ENCODE measurements at places on chromosomes 12 and 14.

DNA sequence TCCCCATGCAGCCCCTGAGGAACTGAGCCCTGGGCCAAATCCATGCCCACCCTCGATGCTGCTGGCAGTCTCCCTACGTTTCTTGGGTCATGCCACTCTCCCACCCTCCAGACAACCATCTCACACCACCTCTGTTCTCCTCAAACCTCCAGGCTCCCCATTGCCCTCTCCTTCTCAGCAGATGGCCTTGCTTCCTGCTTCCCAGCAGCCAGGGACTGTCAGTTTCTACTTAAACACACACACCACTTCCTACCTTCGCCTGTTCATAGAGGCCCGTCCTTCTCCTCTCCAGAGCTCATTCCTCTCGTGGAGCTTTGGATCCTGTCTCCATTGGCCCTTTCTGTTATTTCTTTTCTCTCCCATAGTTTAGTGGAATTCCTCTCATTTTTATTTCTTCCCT lies 27.1 kb downstream of the ZNF664 start:
- DNase-seq: no peak

DNA sequence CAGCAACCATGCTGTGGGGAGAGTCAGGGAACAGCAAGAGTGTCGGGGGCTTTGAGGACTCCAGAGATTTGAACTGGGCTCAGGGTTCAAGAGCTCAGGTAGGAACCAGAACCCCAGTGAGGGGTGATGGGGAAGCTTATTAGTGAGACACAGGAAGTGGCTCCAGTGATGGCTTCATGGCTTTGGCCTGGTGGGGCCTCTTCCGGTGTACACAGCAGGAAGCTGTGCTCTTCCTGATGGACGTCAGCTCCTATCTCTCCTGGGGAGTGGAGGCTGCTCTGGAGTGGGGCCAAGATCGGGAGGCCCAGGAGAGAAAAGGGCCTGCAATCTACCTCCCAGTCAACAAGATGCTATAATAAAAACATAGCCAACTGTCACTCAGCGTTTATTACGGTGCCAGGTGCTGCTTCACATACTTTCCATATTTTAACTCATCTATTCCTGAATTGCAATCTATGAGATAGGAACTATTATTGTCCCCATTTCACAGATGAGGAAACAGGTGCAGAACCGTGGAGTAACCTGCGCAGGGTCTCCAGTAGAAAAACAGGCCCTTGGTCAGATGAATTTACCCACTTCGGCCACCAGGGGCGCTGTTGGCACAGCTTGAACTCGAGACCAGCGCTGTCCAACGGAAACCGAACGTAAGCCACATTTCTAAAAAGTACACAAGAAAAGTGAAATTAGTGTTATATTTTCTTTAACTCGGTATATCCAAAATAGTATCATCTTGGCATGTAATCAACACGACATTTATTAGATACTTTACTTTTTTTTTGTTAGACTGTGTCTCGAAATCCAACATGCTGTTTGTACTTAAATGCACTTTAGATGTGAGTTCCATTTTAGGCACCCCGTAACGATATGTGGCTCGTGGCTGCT lies 63.6 kb upstream of the DLK1 start:
- no peak for DNase-seq

GRCh38 chr14:50961605-50962221 lies 17.4 kb upstream of the PYGL start:
- DNase-seq: peak; percentile 90

- no peak for DNase-seq
Observed at GRCh38 chr14:23613242-23614070, 22.7 kb upstream of the DHRS2 start.

- no peak for DNase-seq
Observed at GRCh38 chr14:81811705-81812269, 278.1 kb upstream of the SEL1L start.

GRCh38 chr14:81408595-81408994 lies 8.5 kb upstream of the STON2 start:
- no peak for DNase-seq

DNA sequence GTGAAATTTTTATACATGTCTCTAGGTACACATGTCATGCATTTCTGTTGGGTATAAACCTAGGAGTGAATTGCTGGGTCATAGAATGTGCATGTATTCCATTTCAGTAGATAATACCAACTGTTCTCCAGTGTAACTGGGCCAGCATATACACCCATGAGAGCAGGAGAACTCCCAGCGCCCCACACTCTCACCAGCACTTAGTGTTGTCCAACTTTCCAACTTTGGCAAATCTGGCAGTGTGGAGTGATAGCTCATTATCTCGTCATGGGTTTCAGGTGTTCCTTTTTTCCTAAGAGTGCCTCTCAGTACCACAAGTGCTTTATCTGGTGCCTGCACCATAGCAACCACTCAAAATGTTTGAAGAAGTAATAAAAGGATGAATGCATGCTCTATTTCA lies 40.1 kb downstream of the NGB start:
- no peak for DNase-seq

DNA sequence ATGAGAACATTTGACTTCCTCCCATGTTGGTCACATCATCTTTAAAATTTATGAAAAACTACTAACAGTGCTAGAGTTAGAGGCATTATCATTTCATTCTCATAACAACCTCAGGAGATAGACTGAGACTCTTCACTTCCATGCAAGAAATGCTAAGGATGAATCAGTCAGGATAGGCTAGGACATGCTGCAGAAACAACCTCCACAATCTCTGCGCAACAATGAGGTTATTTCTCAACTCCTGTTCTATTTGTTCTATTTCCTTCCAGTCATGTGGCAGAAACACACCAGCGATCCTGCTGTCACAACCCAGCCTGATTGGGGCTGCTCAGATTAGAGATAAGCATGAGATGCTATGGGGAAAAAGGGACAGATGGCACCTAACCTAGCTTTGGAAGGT lies 49.0 kb upstream of the TMEM263 start:
- DNase-seq: no peak

- DNase-seq: no peak
Observed at GRCh38 chr12:2690348-2691005, 104.3 kb upstream of the FKBP4 start.

- DNase-seq: no peak
Observed at GRCh38 chr12:4762773-4763172, 42.6 kb downstream of the GALNT8 start.

DNA sequence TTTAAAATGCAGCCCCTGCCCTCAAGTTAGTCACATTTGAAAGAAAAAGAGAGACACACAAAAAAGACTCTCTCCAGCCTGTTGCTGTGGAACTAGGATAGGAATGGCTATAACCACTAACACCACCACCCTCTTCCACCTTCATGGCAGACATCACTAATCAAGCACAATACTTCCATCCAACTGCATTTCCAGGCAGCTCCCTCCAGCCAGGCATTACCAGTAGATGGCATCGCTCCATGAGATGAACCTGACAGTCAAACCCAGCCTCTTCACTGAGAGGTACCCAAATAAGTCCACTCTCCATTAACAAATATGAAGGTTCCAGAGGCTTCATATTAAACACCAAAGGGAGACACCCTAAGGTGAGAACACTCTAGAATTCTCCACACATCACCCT lies 24.4 kb downstream of the SLC8B1 start:
- DNase-seq: no peak

GRCh38 chr12:24139035-24139434 lies 189.6 kb upstream of the SOX5 start:
- DNase-seq: no peak

DNA sequence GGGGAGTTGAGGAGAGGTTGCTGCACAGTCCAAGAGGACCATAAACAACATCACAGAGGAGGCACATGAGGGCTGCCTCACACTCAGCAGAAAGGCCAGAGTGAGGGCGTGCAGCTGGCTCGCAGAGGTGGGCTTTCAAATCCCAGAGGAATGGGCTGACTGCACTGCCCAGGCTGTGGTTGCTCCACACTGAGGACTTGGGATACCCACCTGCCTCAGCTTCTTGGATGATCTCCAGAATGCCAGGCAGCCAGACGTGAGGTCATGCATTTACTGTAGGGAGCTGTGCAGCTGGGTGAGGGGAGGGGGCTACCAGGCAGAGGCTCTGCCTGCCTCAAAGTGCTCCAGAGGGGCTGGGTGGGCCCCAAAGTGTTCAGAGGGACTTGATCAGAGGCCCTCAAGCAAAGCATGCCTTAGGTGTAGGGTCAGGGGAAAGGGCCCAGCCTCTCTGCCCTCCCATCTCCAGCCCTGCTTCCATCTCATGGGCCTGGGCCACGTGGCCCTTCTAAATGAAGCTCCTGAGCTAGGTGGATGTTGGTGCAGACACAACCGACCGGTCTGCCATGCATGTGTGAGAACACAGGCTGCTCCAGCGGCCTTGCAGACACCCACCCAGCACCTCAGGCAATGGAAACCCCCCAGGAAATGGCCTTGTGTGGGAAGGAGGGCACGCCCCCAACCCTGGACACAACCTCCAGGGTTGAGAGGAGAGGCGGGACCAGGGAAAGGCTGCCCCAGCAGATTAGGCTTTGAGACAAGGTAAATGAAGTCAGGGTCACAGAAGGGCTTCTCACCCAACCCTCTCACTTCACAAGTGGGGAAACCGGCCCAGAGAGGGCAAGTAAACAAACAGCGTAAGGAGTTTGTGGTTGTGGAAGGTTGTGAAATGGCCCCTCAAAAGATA lies 90.8 kb downstream of the NTF3 start:
- no peak for DNase-seq

DNA sequence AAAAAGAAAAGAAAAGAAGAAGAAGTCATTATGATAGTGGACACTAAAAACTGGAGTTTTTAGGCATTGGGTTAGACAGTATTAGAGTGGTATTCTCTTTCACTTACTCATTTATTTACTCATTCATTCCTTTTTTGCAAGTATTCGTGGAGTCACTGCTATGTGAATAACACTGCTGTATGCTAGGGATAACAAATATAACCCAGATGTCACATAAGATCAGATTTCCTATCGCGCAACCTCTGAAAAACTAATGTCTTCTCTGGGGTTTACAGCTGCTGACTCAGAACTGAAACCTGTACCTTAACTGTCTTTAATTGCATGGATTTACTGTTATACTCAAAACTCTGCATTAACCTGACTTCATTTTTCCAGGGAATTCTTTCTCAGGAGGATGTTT lies 353.7 kb downstream of the LRIG3 start:
- DNase-seq: peak; percentile 2

GRCh38 chr12:54019091-54019811 lies 9.0 kb upstream of the HOXC6 start:
- no peak for DNase-seq

DNA sequence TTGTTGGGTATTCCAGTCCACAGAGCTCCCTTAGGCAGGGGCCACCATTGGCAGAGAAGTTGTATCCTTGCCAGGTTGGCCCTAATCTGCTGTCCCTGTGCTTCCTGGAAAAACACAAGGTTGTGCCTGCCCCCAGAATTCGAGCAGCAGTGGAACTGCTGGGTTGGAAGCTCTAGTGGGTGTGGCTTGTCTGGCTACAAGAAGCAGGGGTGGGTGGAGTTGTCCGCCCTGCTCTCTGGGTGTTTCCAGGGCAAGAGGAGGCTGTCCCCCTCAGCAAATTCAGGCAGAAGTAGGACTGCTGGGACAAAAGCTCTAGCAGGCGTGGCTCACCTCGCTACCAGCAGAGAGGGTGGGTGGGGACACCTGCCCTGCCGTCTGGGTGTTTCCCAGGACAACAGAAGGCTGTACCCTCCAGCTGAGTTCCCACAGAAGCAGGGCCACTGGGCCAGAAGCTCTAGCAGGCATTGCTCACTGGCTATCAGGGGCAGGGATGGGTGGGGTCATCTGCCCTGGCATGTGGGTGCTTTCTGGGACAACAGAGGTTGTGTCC lies 72.8 kb upstream of the NPAS3 start:
- DNase-seq: no peak

DNA sequence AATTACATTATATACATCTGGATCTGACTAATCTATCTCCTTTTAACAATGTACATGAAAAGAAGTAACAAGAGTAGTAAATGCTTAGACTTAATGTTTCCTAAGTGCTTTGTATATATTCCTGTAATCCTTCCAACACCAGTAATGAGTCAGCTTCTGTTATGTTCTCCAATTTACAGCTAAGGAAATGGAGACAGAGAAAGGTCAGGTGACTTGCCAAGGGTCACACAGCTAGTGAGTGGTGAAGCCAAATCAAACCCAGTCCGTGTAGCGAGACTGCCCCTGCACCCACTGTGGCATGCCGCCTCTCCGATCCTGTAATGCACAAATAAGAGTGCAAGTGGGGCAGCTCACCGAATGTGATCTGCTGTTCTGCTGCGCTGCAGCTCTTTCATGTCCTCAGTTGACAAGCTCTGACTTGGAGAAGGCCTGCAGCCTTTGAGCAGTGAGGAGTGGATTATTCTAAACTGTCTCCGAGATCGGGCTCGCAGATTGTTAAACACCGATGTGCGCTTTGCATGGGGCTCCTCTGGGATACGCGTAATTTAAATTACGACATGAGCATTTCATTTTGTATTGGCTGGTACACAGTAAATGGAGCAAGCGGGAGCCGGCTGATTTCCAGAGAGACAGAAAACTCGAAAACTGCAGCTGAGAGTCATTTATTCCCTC lies 65.1 kb upstream of the KTN1 start:
- peak; percentile 38 for DNase-seq

DNA sequence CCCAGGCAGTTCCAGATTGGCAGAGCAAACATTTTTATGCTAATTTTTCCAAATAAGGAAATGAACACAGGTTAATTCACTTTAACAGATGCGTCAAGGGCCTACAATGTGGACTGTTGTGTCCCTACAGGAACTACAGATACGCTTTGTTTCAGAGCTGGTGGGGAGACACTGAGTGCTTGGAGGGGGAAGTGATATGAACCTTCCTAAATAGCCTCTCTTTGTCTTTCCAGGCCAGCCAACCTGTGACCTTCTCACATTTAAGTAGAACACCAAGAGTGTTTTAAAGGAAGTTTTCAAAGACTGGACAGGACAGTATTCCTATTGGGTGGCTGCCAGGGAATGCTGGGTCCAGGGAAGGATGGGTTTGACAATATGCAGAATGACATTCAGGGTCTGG lies 141.3 kb downstream of the ZNF664 start:
- no peak for DNase-seq

- no peak for DNase-seq
Observed at GRCh38 chr12:104865080-104865479, 93.0 kb downstream of the SLC41A2 start.

DNA sequence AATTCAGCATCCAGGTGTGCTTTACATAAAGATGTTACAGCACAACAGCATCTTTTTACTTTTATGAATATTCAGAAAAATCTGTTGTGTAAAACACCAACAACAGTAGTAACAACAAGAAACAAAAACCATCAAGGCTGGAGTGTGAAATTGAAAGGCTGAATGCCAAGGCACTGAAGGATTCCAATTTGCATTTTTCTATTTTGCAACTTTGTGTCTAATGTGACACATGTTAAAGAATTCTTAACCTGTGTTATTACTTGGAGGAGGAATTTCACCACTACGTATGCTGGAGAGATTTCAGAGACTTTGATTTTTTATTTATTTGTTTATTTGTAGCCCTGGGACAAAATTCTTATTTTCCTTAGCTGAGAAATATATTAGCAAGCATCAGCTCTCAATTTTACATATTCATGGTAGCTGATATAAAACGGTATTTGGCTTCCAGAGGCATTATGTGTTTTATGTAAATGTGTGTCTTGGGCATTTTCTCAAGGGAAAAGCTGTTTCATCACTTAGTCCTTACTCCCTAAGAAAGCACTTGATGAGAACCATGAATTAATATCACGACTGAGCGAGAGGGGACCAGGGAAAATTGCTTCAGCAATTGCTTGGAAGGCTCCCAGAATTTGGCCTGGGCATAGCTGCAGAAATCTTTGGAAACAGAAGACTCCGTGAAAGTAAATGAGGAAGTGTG lies 475.4 kb downstream of the TMEM132D start:
- no peak for DNase-seq

- DNase-seq: no peak
Observed at GRCh38 chr12:66047411-66048021, 83.0 kb downstream of the LLPH start.

- DNase-seq: no peak
Observed at GRCh38 chr14:70094631-70095030, 94.1 kb downstream of the SLC8A3 start.

GRCh38 chr12:28893856-28894255 lies 255.2 kb upstream of the FAR2 start:
- DNase-seq: no peak

Data from A172 (cell line).